ENCODE measurements at places on chromosomes 13 and 19.

GRCh38 chr19:52662631-52663030, 24.5 kb upstream of the ZNF83 start:
- no peak for DNase-seq

DNA sequence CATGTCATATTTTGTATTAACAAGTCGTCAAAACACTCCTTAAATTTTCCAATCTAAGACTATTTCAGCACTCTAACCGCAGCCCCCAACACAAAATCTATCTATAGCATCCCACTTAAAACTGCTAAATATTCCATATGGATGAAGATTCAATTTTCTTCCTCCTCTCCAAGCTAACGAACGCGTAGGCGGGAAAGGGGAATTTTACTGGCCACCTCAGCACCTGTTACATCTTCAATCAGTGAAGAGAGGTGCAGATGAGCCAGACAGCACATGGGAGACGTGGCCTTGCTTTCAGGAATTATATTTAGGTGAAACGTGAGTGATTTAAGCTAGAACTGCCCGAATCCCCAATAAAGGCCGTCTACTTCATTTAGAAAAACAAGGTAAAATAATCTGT, 1.1 kb downstream of the RBM26 start:
- DNase-seq = no peak

- no peak for DNase-seq
Observed at GRCh38 chr19:17618281-17618903, 62.9 kb downstream of the COLGALT1 start.

- no peak for DNase-seq
Observed at GRCh38 chr19:11018763-11019162, 57.9 kb downstream of the SMARCA4 start.

DNA sequence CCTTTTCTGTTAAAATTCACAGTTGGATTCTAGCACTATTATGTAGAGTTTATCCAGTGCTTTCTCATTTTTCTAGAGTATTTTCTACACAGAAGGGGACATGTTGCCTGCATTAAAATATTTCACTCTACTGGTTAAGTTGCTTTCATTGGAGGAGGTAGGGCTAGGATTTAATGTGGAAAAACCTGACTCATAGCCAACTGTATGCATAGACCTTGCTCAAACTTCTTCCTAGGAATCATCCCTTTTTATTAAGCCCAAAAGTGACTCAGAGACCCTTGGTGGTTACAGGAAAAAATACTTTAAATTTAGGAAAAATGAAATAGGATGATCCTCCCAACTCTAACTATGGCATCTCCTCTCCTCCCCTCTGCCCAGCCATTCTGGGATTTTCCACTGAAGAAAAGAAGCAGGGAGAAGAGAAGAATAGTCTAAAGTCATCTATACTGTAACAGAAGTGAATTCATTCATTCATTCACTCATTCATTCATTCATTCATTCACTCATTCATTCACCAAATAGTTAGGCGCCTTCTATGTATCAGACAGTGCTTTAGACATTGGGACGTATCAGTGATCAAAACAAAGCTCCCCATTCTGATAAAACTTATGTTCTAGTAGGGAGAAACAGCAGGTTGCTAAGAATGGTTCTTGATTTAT, 109.0 kb upstream of the HTR2A start:
- no peak for DNase-seq

GRCh38 chr13:95005300-95005699, 293.0 kb upstream of the SOX21 start:
- no peak for DNase-seq

DNA sequence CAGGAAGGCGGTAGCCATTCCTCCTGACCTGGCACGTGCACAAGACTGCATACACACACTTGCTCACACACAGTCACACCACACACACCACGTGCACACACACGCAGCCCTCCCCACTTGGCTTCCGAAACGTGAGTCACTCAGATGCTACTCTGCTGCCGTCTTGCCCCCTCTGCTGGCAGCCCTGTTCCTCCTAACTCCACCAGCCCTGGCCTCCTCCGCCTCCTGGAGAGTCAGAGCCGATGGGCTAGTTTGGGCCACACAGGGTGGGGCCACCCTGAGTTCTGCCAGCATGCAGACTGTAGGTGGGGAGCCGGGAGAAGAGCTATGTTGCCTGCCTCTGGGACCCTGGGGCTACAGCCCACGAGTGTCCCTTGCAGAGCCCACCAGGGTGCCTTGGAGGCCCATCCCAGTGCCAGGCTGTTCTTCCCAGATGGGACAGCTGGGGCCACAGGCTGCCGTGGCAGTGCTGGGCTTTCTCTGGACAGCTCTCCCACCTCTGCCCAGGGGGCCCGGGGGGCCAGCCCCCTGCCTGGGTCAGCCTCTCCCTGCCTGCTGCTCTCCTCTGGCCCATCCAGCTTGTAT, 12.1 kb downstream of the PIN1 start:
- DNase-seq = no peak

DNA sequence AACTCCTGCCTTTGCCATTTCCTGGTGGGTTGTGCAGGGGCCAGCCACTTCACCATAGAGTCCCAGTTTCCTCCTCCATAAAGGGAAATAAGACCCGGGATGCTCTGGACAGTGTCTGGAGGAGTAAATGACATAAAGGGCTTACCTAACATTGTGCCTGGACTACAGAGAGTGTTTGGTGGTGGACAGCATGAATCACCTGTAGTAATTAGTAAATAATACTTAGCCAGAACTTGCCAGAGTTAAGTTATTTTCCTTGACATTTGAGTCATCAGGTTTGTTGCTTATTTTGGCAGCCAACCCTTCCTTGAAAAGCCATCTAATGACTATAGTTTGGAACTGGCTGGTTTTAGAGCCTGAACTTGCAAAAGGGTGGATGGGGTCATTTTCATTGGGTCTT, 159.2 kb downstream of the SLC7A1 start:
- DNase-seq = no peak

DNA sequence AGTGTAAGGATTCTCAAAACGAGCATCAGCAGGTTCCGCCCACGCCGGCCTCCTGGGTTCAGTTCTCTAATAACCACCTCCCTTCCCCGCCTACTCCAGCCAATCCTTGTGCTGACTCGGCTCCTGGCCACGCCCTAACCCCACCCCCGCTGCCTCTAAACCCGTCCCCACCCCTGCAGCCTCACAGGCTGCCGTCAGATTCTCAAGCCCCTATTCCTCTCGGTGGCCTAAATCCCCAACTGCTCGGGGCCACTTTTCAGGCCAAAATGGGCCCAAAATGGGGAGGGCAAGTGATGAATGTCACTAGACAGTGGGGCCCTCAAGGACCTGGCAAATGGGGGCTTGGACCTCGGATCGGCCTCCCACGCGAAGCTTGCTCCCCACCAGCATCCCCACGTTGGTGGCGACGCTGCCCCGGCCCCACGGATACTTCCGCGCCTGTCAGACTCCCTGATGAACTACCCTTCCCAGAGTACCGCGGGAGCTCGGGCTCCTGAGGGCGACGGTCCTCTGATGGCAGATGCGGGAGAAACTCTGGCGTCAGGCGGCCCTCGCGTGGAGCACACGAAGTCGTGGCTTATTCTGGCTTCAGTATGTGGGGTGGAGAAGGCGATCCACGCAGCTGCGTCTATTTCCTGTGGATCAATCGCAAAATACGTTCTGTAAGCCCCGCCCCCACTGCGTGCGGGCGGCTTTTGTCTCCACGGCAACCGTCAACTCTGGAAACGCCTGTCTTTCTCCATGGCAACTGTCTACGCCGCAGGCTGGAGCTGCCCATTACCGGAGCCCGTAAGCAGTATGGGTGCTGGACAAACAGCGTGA, 24.8 kb downstream of the ZNF473 start:
- DNase-seq = peak; percentile 93

GRCh38 chr13:50452756-50453155, 390.7 kb downstream of the DLEU7 start:
- DNase-seq = no peak

DNA sequence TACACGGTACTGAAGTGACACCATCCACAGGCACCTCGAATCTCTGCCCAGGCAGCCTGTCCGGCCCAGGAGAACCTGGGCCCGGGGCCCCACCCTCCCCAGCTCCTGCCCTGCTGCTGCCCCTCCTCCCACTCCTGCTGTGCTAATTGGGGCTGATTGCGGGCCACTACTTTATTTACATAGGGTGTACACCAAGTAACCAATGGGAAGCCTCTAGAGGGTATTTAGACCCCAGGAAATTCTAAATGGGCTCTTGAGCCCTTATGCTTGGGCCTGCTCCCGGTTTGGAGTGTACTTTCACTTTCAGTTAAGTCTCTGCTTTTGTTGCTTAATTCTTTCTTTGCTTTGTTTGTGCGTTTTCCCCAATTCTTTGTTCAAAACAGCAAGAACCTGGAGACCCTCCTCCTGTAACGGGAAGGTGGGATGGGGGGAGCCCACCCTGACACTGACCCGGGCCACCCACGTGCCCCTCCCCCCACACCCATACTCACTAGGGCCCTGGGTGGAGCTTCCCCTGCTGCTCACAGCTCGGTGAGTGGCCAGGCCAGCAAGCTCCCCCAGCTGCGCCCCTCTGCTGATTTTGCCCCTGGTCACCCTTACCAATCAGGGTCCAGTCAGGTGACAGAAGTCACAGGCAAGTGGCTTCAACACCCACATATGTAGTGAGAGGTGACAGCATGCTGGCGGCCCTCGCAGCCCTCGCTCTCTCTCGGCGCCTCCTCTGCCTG, 9.4 kb downstream of the SCGB2B2 start:
- no peak for DNase-seq

- peak; percentile 62 for DNase-seq
Observed at GRCh38 chr19:55688422-55689218, 13.6 kb downstream of the EPN1 start.
